ENCODE measurements at places on chromosomes 6 and 20. TPM values are rescaled to one million over a fixed set of nuclear protein-coding genes. Genes with fewer than 3 reads are reported as not detected.

SULF2 gene
- 0.71 TPM for total RNA-seq

C6orf52 gene
- 2.0 TPM for total RNA-seq

UNC5CL gene
- total RNA-seq, result 2.1 TPM

DAAM2 gene
- total RNA-seq, result not detected

TNXB gene
- 6.1 TPM for total RNA-seq

XRN2 gene
- total RNA-seq, result 77.0 TPM

IPCEF1 gene
- total RNA-seq, result 6.7 TPM

FAM209B gene
- 2.7 TPM for total RNA-seq

LY6G6D gene
- total RNA-seq, result not detected

SLC25A27 gene
- not detected for total RNA-seq

PHACTR3 gene
- total RNA-seq, result not detected

HCRTR2 gene
- not detected for total RNA-seq

DDX43 gene
- 1.5 TPM for total RNA-seq

GGTLC1 gene
- not detected for total RNA-seq

Data from T-helper 1 cell treated with Interleukin-12 subunit alpha and Interleukin-12 subunit beta and Interleukin-4 antibody, amounts not matched to agents 30 ng/mL and 1 ng/mL, for 36 hours (primary cell).